Esophagus squamous epithelium (tissue), 5 donors: ENCODE measurements at places on chromosomes 11 and 22. TPM values are rescaled to one million over a fixed set of nuclear protein-coding genes. Genes with fewer than 3 reads are reported as not detected.

- no peak for DNase-seq
Observed at GRCh38 chr11:83957038-83957900, 671.1 kb upstream of the CCDC90B start.

- DNase-seq, result no peak
Observed at GRCh38 chr11:73389134-73389525, 12.9 kb downstream of the RELT start.

DNA sequence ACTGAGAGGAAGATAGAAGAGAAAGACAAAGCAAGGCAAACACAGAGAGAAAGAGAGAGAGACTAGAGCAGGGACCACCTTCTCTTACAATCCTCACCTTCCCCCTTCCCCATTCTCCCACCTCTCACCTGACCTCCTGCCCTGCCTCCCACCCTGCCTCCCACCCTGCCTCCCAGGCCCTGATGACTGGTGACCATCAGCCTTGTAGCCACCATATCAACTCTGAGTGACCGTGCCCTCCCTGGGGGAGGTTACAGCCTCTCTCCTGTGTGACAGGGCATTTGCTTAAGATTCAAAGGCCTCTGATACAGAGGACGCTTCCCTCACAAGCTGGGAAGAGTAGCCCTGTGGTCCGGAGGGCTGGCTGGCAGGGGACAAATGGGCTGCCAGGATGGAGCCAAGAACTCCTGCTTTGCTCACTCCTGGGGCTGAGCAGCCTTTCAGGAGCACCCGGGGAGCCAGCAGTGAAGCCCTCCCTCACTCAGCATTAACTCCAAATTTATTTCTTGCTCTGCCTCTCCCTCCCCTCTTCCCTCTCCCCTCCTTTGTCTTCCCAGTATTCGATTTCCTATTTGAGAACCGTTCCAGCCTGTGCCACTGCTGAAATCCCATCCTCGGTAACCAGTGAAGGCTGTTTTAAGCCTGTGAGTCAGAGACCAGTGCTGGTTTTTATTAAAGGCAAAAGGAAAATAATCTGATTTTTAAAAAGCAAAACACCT lies 125.2 kb upstream of the SYT13 start:
- DNase-seq, result no peak

DNA sequence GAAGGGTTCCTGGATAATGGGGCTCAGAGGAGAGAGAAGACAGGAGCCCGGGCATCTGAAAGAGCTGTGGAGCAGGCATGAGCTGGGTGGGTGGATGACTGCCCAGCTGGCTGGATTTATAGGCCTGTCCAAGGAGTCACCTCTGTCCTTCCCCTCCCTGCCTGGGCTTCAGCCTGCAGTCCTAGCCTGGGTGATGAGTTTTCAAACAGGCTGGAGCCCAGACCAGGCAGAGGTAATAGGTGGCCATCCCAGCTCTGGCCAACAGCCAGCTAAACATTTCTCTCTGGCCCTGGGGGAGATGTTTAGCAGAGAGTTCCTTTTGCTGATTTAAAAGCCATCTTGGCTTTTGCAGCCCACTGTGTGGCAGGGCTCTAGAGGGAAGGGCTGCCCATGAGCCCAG lies 5.4 kb downstream of the C11orf96 start:
- no peak for DNase-seq

- DNase-seq, result no peak
Observed at GRCh38 chr22:25008666-25009065, 56.1 kb downstream of the KIAA1671 start.

- DNase-seq, result no peak
Observed at GRCh38 chr11:122202951-122203456, 87.0 kb upstream of the BLID start.

- no peak for DNase-seq
Observed at GRCh38 chr11:65883786-65884715, 4.2 kb downstream of the FIBP start.

DNA sequence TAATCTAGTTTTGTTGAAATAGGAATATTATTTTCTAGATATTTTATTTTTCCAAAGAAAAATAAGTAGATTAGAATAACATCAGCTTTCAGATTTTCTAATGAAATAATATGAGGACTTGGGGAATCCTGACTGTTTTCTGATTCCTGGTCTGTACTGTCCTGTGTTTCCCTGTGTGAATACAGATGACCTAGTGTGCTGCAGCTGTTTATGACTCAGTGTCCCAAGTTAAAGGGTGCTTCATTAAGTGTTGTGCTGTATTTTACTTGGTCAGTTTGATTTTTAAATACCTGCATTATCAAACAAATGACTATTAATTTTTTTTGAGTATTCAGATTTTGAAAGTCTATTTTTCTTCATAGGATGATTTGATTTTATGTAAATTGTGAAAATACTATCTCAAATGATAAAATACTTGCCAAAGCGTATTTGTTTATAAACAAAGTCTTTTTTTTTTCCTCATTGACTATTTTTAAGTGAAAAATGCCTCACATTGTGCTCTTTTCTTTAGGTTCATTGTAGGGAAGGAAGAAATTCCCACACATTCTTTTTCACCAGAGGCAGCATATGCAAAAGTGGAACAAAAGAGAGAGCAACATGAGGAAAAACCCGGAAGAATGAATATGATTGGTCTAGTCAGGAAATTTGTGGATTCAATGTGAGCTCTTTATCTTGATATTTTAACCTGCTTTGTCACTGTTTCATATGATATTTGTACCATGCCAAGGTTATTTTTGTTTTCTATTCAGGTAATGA lies 264.2 kb downstream of the TMEM135 start:
- DNase-seq, result no peak

- no peak for DNase-seq
Observed at GRCh38 chr22:38043151-38044039, 13.8 kb upstream of the PICK1 start.

DNA sequence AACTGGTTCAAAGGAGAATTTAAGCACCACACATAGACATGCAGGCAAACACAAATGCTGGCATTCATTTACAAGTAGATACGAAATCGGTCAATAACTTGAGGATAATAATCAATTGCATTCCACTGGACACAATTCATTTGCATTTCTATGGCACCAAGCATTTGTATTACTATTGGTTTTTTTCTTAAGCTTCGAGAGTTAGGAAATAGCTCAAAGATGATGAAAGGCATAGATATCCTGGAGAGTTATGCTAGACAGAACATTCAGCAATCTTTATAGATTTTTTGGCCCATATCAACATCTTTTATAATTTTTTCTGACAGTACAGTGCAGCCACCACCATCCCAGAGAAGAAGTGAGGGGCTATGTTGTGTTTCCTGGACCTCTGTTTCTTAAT lies 544.4 kb downstream of the MIAT start:
- no peak for DNase-seq

DNA sequence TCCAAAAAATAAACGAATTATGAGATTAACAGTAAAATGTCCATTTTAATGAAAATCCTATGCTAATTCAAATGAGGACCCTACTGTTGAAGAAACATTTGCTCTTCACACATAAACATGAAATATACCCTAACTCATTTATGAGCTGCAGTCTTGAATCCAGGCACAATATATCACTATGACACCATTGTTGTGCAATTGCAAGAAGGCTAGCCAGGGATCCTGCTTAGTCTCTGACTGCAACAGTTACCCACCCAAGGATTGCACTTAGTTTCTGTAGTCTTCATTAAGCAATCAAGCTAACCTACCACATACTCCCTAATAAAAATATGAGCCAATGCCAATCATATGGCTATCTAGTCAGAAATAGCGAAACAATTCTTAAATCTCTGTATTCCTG lies 981.0 kb upstream of the FAT3 start:
- no peak for DNase-seq

DNA sequence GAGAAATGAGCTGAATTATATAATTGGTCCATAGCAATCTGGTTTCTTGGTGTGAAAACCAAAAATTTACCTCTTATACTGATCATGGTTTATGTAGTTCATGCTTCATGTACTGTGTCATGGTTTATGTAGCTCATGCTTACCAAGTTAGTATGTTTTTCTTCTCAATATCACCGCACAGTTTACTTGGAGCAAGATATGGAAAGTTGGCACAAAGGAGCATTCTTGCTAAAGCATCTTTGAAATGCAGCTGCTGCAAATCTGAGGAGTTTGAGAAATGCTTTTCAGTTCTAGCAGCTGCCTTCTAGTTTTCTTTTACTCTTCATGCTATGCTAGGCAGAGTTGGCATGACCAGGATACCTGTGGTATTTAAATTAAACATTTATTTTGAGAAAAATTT lies 4.5 kb downstream of the OR10G7 start:
- no peak for DNase-seq

GRCh38 chr11:2367266-2368160 lies 9.6 kb upstream of the CD81 start:
- DNase-seq, result no peak

GRCh38 chr11:79377406-79377805 lies 63.4 kb downstream of the TENM4 start:
- DNase-seq, result no peak

- DNase-seq, result no peak
Observed at GRCh38 chr11:27468209-27468994, 4.2 kb downstream of the LGR4 start.

- no peak for DNase-seq
Observed at GRCh38 chr11:1084561-1085439, 10.1 kb downstream of the MUC2 start.

DNA sequence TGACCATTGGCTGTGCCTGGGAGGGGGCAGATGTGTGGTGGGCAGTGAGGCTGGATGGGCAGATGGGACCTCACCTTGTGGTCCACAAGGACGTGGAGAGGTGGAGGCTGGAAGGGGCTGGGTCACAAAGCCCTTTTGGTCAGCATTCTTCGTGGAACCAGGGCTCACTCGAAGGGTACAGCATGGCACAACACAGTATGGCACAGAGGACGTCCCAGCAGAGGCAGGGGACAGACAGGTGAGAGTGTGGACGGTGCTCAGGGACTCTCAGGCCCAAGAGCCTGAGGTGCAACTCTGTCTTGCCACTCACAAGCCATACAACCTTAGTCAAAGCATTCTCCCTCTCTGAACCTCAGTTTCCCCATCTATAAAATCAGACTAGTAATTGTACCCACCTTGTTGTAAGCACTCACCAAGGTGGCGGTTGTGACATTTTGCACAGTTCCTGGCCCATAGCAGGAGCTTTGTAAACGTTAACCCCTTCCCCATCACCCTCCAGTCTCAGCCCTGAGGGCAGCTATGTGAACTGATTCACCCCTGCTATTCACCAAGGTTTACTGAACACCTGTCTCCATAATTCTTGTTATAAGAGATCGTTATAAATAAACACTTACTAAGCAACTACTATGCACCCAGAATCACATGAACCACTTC lies 11.6 kb upstream of the TSKU start:
- no peak for DNase-seq

- no peak for DNase-seq
Observed at GRCh38 chr11:35121326-35121865, 17.6 kb upstream of the CD44 start.

GRCh38 chr11:76325185-76325584 lies 55.7 kb downstream of the THAP12 start:
- no peak for DNase-seq

- no peak for DNase-seq
Observed at GRCh38 chr11:130725421-130726233, 190.7 kb downstream of the SNX19 start.

- DNase-seq, result no peak
Observed at GRCh38 chr22:38104084-38104483, 6.4 kb downstream of the BAIAP2L2 start.

GRCh38 chr11:110317516-110317932 lies 21.1 kb upstream of the RDX start:
- no peak for DNase-seq

DNA sequence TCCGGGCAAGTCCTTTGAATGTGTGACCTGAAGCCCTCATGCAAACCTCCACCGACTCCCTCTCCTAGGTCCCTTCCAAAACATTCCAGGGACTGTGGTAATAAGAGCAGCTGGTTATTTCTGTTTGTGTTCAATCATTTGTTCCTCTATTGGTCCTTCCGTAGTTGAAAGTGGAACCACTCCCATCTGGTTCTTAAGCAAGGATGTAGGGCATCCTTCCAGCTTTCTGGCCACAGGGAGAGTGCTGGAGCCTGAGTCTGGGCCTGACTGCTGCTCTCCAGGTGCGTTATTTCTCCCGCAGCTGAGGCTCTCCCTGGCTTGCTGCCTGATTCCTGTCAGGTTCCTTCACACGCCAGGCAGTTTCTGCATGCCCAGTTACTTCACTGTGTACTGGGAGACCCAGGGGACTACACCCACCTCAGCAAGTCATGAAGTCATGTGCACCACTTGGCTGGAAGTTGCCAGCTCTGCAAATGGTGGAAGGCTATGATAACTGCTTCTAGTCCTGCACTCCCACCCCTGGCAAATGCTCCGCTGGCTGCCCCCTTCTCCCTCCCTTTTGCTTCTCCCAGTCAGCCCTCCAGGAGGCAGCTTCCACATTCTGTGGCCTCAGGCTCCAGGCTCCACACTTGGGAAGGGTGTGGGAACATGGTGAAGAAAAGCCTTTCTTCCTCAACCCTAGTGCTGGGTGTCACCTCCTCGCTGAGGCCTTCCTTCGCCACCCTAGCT lies 4.0 kb upstream of the ALX4 start:
- no peak for DNase-seq

DNA sequence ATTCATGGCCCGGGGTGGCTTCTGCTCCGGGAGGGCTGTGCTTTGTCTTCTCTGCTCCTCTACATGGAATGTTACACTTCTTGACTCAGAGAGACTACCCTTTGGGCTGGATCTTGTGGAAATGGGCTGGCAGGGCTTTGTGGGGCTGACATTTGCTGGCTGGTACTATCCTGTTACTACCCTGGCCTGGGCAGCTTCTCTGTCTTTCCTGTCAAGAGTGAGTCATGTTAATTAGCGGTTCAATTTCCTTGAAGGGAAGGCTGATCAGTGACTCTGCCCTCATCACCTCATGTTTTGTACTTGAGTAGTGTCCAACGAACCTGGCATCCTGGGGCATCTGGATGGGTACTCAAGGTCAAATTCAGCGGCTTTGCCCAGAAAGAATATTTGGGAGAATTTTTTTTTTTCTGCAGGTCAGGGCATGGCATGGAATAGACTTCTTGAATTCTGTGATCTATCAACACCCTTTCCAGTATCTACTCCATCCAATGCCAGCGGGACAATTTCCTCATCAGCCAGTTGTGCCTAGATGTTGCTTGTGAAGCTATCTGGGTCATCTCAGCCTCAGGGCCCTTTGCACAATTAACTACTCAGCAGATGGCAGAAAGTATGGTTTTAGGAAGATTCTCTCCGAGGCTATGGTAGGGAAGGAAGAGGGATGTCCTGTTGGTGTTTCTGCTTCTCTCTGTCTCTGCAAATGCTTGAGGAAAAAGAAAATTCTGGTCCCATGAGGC lies 140.5 kb upstream of the PLET1 start:
- DNase-seq, result no peak

GRCh38 chr11:108733479-108734116 lies 68.7 kb downstream of the DDX10 start:
- DNase-seq, result no peak

GRCh38 chr22:39292561-39293074 lies 26.8 kb downstream of the RPL3 start:
- peak; percentile 35 for DNase-seq

HTR3A gene
- not detected for total RNA-seq

TMEM191C gene
- total RNA-seq, result 0.22 TPM

THY1 gene
- 2.3 TPM for total RNA-seq

BRSK2 gene
- total RNA-seq, result 1.3 TPM

SCN3B gene
- 3.4 TPM for total RNA-seq

UCP3 gene
- total RNA-seq, result 0.92 TPM

MMP1 gene
- not detected for total RNA-seq

JHY gene
- total RNA-seq, result 0.91 TPM

SPON1 gene
- 7.0 TPM for total RNA-seq

GTSE1 gene
- total RNA-seq, result 8.0 TPM

UPK3A gene
- not detected for total RNA-seq

CHRNA10 gene
- 1.1 TPM for total RNA-seq

FBLN1 gene
- 53.2 TPM for total RNA-seq

HEPN1 gene
- total RNA-seq, result not detected

OR8G5 gene
- total RNA-seq, result not detected

EXPH5 gene
- 23.4 TPM for total RNA-seq

OR4C15 gene
- total RNA-seq, result not detected
